ENCODE measurements at places on chromosomes 7 and 10.

GRCh38 chr10:103678178-103678526 lies 177.2 kb downstream of the SH3PXD2A start:
- no peaks in the 10 kb centered on the region for H3K27me3 ChIP-seq
- no peak overlapping the region for H3K4me3 ChIP-seq
- peaks cover 21% of the 10 kb centered on the region for H3K4me1 ChIP-seq
- DNase-seq, result peak; percentile 94
- peak overlapping the region; percentile 97 for H3K27ac ChIP-seq
- no peaks in the 10 kb centered on the region for H3K36me3 ChIP-seq

- H3K27me3 ChIP-seq, result no peaks in the 10 kb centered on the region
- no peaks in the 10 kb centered on the region for H3K4me1 ChIP-seq
- H3K36me3 ChIP-seq, result no peaks in the 10 kb centered on the region
- no peak overlapping the region for H3K27ac ChIP-seq
- no peak for DNase-seq
- H3K4me3 ChIP-seq, result no peak overlapping the region
These were observed 111.8 kb downstream of the OAT start for GRCh38 chr10:124306922-124307371.

DNA sequence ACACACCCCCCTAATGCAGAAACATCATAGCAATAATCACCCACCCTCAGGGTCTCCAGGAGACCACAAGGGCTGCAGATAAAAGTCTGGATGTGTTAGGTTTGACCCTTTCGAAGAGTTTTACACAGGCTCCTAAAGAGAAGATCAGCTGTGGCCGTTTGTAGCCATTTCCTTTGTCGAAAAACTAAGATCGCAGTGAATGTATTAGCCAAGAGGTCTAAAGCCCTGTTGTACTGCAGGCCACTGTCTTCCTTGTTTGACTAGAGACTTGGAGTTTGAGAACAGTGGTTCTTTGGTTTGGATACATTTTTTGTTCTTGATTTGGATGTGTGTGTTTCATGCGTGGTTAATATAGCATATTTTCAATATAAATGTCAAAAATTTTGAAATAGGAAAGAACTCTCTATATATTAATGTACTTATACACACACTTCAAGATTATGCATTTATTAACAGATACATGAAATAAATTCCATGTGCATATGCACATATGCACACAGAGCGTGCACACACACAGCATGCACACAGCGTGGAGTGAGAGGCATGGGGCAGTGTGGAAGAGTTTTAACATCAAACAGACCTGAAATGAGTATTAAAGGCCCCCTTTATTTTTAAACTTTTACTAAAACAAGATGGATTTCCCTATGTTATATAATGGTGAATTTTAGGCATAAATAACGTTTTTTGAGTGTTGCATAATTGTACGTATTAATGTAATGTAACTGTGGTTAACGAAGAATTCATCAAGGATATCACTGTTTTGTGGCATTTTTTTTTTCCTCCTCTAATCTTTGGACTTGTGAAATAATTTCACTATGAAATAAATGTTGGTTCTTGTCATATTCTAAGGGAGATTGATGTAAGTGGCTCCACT lies 2.2 kb downstream of the IKZF1 start:
- H3K27me3 ChIP-seq, result peaks cover 75% of the 10 kb centered on the region
- H3K27ac ChIP-seq, result no peak overlapping the region
- H3K36me3 ChIP-seq, result no peaks in the 10 kb centered on the region

- no peak for DNase-seq
- no peaks in the 10 kb centered on the region for H3K27me3 ChIP-seq
- no peak overlapping the region for H3K4me3 ChIP-seq
- H3K36me3 ChIP-seq, result no peaks in the 10 kb centered on the region
- H3K4me1 ChIP-seq, result peaks cover 50% of the 10 kb centered on the region
These were observed 23.6 kb downstream of the FGFR2 start for GRCh38 chr10:121574519-121575166.

DNA sequence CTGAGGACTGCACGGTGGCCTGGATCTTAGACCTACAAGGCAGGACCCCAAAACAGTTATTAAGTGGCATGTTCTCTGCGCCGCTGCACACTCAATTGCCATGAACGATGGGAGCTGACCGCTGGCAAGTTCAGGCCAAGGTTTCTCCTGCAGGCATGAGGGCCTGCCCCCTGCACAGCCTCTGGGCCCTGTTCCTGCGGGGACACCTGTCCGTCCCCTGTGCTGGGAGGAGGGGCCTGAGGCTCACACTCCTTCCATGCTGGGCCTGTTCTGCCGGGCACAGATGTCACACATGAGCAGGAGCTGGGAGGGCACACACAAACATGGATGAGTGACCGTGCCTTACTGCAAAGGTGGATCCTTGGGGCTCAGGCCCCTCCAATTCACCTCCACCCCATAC lies 90.0 kb downstream of the PTPRN2 start:
- peak overlapping the region; percentile 25 for H3K27ac ChIP-seq
- H3K4me1 ChIP-seq, result peaks cover 14% of the 10 kb centered on the region
- peaks cover 10% of the 10 kb centered on the region for H3K27me3 ChIP-seq
- DNase-seq, result no peak

GRCh38 chr10:112821038-112821437 lies 129.0 kb upstream of the TCF7L2 start:
- no peak overlapping the region for H3K4me3 ChIP-seq
- H3K36me3 ChIP-seq, result no peaks in the 10 kb centered on the region
- H3K27me3 ChIP-seq, result no peaks in the 10 kb centered on the region
- H3K27ac ChIP-seq, result no peak overlapping the region
- H3K4me1 ChIP-seq, result no peaks in the 10 kb centered on the region
- DNase-seq, result no peak

DNA sequence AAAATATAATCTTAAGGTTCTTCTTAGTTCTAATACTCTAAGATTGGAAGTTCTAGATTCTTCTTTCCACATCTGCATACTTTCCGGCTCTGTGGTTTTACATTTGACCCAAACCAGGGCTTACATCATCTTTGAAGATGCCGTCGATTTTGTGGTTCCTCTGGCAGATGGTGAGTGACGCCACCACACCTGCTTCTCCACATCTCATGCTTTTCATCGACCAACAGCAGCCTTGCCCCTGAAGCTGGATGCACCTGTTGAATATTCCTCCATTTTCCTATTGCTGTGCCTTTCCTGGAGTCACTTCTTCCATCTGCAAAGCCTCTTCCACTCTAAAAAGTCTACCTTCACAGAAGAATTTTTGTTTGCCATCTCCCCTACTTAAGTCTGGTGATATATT lies 121.3 kb downstream of the PRKCQ start:
- H3K36me3 ChIP-seq, result no peaks in the 10 kb centered on the region
- DNase-seq, result no peak
- H3K27me3 ChIP-seq, result no peaks in the 10 kb centered on the region
- no peak overlapping the region for H3K4me3 ChIP-seq
- H3K27ac ChIP-seq, result no peak overlapping the region
- H3K4me1 ChIP-seq, result no peaks in the 10 kb centered on the region

DNA sequence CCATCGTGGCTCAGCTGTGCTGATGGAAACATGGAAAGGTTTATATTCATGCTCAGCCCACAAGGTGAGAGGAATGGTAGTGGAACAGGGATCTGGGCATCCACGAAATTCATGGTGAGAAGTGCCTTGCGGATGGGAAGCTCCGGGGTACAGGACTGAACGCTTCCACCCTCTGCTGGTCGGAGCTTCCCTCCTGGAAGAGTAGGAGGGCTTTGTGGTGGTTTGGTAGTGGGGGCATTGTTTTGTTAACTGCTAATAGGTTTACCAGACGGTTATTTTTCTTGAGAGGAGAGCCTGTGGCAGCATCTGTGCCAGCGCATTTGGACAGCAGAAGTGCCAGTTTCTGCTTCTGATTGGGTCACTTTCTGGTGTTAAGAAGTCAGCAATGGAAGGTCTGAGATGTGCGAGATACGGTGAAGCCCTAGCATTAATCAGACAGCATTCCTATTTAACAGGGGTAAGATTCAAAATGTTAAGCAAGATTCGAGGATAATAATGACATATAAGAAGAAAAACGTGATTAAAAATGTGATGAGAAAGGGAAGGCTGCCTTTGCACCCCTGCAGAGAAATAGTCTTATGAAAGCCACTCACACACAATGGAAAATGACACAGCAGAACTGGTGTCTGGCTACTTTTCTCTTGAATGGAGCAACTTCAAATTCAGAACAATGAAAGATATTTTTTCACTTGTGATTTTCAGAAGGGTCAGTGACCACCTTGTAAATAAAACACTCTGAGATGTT lies 17.7 kb downstream of the ABCA13 start:
- no peak overlapping the region for H3K27ac ChIP-seq
- no peaks in the 10 kb centered on the region for H3K27me3 ChIP-seq
- no peak for DNase-seq
- no peaks in the 10 kb centered on the region for H3K36me3 ChIP-seq

DNA sequence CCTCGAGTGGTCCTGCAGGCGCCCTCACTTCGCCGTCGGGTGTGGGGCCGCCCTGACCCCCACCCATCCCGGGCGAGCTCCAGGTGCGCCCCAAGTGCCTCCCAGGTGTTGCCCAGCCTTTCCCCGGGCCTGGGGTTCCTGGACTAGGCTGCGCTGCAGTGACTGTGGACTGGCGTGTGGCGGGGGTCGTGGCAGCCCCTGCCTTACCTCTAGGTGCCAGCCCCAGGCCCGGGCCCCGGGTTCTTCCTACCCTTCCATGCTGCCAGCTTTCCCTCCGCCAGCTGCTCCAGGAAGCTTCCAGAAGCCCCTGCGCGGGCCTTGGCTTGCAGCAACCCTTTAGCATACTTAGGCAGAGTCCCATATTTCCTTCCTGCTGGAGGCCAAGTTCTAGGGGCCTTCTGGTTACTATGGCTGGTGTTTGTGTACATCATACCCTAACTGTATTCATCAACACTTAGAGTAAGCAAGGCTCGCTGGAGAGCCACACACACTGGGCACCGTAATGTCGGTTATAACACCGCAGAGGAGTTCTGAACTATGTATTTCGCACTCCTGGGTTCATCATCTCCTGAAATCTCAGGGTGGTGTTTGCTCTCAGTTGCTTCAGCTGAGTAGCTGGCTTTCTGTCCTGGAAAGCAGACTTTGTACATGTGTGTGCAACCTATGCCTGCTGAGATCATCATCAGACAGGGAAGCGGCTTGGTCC lies 471 bp downstream of the MGMT start:
- no peaks in the 10 kb centered on the region for H3K27me3 ChIP-seq
- DNase-seq, result peak; percentile 66
- no peaks in the 10 kb centered on the region for H3K36me3 ChIP-seq
- H3K4me3 ChIP-seq, result peak overlapping the region; percentile 98

- no peak overlapping the region for H3K4me3 ChIP-seq
- DNase-seq, result no peak
- H3K4me1 ChIP-seq, result no peaks in the 10 kb centered on the region
- H3K36me3 ChIP-seq, result no peaks in the 10 kb centered on the region
- no peaks in the 10 kb centered on the region for H3K27me3 ChIP-seq
These were observed 192.5 kb upstream of the SORCS1 start for GRCh38 chr10:107357033-107357432.

DNA sequence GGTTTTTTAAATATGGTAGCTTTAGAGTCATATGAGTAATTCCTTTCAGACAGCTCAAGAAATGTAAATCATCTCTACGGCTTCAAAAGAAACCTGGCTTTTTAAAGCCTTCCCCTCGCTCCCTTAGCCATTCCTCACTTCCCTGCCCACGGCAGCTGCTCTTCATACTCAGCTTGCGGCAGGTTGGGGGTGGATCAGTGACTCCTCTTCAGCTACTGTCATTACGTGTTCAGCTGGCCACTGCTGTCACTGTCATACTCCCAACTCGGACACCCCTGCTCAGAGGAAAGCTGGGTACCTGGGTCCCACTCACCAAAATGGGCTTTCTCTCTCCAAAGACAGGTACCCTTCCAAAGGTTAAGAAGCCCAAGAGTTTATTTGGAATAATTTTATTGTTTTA lies 6.6 kb downstream of the YWHAG start:
- peaks cover 15% of the 10 kb centered on the region for H3K4me1 ChIP-seq
- DNase-seq, result no peak

- H3K4me1 ChIP-seq, result no peaks in the 10 kb centered on the region
- H3K36me3 ChIP-seq, result no peaks in the 10 kb centered on the region
- H3K27me3 ChIP-seq, result no peaks in the 10 kb centered on the region
- no peak overlapping the region for H3K4me3 ChIP-seq
- DNase-seq, result no peak
These were observed 1092.2 kb downstream of the TYW1 start for GRCh38 chr7:68088879-68089278.

- H3K4me1 ChIP-seq, result peaks cover 7% of the 10 kb centered on the region
- H3K27me3 ChIP-seq, result no peaks in the 10 kb centered on the region
- peak; percentile 11 for DNase-seq
- H3K36me3 ChIP-seq, result no peaks in the 10 kb centered on the region
These were observed 673.1 kb upstream of the PHF14 start for GRCh38 chr7:10300577-10300976.

DNA sequence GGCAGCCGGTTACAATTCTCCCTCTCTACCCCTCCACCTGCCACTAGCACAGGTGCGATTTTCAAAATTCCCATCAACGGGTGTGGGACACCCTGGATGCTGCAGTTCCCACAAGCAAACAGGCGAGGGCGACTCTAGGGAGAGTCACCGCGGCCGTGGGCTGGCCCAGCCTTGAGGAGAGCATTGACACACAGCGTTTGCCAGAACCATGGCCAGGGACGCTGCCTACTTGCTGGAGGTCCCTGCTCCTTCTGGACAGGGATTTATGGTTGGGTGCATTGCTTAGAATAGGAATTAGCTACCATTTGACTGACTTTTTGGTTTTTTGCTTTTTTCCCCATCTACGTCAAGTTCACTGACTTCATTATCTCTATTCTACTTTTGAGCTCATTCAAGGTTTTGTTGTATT lies 19.0 kb upstream of the CLDN4 start:
- H3K27ac ChIP-seq, result no peak overlapping the region
- peak; percentile 84 for DNase-seq

DNA sequence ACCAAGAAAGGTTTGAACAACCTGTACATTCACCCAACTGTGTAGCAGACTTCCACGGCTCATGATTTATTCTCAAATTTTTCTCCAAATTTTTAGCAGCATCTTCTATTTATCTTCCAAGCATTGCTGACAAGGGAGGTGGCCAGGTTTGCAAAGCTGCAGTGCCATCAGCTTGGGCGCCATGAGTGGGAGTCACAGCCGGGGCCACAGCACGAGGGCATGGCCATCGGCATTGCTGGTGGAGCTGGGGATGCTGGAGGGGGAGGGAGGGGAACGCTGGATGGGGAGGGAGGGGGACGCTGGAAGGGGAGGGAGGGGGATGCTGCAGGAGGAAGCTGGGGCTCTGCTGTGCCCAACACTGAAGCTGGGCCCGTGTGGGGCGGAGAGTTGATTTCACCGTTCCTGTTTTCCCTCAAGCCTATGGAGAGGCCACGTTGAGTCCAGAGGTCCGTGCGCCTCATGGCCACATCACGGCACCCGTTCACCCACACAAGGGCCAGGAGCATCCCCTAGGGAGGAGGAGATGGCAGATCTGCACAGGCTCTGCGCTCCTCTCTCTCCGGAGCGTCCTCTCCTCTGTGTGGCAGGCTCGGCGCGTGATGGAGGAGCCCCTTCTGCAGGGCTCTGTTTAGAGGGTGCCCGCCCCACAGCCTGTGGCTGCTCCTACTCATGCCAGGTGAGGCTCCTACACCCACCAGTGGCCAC lies 520.2 kb downstream of the DNAJB6 start:
- no peaks in the 10 kb centered on the region for H3K27me3 ChIP-seq
- H3K4me3 ChIP-seq, result no peak overlapping the region
- no peaks in the 10 kb centered on the region for H3K4me1 ChIP-seq
- no peaks in the 10 kb centered on the region for H3K36me3 ChIP-seq
- DNase-seq, result no peak
